CD4-positive, alpha-beta T cell treated with Interleukin-17A for 1 hour (primary cell): ENCODE measurements at places on chromosomes 1 and 21.

GRCh38 chr1:96002201-96002600 lies 719.4 kb upstream of the PTBP2 start:
- DNase-seq: no peak

GRCh38 chr1:160346958-160347357 lies 3.8 kb downstream of the NCSTN start:
- peak; percentile 10 for DNase-seq

DNA sequence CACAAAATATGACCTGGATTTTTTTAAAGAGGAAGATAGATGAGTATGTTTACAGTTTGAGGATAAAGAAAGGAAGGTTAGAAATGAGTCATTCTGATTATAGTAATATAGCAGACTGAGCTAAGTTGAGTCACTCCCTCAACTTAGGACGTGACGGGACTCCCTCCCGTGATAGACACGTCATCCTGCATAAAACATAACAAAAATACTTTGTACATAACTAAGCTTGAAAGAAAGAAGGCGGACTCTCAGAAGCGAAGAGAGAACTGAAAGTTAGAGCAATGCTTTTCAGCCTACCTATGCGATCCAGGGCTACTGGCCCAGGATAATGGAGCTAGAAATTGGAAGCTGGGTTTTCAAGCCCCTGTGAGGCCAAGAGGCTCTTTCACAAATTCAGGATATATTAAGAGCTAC lies 53.0 kb upstream of the DESI2 start:
- peak; percentile 32 for DNase-seq

DNA sequence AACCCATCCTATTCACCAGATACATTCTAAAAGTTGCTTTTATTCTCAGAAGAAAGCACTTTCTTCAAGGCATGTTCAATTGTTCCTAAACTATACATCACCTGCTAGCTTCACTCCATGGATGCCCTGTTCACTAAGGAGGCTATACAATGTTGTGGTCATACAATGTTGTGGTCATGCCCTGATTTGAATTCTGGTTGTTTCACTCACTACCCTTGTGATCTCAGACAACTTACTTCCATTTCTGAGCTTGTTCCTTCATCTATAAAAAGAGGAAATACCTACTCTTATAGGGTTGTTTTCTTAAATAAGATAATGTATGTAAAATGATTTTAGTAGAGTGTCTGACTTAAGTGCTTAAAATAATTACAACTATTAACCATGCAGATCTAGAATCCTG lies 19.7 kb downstream of the EDEM3 start:
- DNase-seq: no peak

DNA sequence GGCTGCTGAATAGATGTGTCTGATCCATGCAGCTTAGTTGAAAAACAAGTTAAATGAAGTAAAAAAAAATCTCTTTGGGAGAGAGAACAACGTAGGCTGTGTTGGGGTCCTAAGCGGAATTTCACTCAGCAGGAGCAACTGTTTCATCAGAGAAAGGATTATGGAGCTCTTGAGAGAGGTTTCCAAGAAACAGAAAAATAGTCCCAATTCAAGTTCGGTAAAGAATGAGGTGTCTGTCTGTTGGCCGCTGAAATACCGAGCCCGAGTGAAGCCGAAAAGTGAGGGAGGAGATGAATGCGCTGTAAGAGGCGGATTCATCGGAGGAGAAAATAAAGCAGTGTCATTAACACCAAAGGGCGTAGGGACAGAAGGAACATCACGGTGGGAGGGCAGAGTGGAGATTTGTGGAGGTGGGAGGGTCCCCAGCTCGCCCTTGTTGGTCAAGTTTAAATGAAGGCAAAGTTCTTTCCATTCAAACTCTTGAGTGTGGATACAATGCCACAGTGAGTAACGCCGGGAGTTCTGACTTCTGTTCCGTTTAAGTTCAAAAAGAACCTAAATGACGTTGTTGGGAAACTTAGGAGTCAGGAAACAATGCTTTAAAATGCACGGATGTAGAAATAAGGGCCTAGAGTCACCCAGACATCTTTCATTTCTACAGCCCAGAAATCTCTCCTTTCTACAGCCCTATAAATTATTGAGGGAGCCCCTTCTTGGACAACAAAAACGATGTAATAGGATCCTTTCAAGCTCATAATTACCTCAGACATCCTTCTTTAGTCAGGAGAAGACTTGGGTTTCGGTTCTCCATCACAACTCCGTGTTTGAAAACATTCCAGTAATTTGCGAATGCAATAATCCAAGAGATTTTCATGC lies 15.6 kb upstream of the SLC45A1 start:
- no peak for DNase-seq

DNA sequence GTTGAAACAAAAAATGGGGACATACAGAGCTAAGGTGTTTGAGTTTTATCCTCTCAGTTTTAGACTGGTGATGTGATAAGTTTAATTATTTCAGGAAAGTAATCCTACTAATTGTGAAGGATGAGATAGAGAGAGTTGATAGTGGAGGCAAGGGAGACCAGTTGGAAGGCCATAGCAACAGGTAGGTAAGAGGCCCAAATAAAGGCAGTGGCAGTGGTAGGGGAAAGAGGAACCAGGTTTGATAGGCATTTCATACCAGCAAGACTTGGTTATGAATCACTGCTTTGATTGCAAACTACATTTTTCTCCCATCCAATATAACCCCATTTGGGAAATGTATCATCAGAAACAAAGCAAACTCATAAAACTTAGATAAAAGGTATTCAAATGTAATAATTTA lies 63.1 kb upstream of the SH3GLB1 start:
- DNase-seq: no peak

GRCh38 chr1:54463259-54464030 lies 57.3 kb upstream of the SSBP3 start:
- no peak for DNase-seq

GRCh38 chr1:32208891-32209328 lies at the start of gene DCDC2B:
Gene DCDC2B (plus strand): TSS chr1:32209089. CDS start chr1:32209094, 5 bp downstream.
- no peak for DNase-seq

DNA sequence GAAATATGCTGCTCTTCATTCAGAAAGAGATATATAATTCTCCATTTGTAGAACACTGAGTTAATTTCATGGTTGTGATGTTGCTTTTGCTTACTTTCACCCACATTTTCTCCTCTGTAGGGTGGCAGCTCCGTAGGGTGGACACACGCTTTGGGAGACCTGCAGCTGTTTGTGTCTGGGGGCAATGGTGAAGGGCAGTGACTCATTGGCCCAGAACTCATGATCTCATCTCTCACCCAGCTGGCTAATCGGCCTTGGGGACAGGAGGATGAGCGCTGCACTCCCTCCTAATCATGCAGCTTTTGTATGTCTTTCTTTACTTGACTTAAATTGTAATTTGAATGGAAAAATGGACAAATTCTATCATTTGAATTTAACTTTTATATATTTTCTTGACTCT lies 9.6 kb downstream of the DISC1 start:
- DNase-seq: no peak

- DNase-seq: no peak
These were observed 201.7 kb upstream of the AJAP1 start for GRCh38 chr1:4452701-4453100.

GRCh38 chr1:4330805-4331766 lies 323.3 kb upstream of the AJAP1 start:
- no peak for DNase-seq

DNA sequence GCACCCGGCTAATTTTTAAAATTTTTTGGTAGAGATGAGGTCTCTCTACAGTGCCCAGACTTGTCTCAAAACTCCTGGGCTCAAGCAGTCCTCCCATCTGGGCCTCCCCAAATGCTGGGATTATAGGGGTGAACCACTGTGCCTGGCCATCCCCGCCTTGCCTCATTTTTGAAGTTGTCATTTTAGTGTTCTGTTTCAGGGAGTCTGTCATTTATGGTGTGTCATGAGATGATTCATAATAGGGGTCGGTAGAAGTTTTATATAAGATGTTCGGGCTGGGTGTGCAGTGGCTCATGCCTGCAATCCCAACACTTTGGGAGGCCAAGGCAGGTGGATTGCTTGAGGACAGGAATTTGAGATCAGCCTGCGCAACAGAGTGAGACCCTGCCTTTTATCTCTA lies 8.5 kb downstream of the PRCC start:
- DNase-seq: no peak

- no peak for DNase-seq
These were observed 102.7 kb upstream of the IVNS1ABP start for GRCh38 chr1:185419718-185420117.

DNA sequence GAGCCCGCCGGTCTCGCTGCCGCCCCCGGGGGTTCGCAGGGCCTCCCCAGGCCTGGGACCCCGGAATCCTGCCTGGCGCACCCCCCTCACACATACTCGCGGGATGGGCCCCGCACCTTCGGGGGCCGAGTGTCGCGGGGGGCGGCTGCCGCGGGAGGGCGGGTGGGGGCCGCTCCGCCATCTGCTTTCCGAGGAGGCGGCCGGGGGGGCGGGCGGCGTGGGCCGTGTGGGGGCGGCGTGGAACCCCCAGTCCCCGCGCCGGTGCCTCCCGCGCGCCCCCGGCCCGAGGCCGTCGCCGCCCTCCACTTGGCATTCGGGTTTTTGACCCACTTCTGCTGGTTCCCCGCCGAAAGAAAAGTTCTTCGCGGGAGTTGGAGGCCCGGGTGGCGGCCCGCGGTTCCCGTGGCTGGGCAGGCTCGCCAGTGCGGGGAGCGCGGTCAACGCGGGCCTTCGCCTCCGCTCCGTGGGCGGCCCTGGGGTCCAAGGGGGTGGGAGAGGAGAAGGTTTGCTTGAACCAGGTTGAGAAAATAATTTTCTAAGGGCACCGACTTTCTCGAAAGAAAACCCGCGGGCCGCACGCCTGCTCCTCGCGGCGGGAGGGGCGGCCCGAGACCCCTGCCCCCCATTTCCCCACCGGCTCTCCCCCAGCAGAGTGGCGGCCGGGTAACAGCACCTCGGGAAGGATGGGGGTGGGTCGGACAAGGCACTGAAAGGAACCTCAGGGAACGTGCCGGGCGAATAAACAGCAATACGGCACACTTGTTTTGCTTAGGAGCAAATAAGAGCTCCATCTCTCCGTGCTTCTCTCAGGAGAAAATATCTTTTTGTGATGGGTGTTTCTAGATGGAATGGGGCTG lies 1.6 kb downstream of the PHF13 start:
- DNase-seq: peak; percentile 13

- DNase-seq: no peak
These were observed 10.6 kb upstream of the OR2T33 start for GRCh38 chr1:248288391-248288790.

- no peak for DNase-seq
These were observed 237.0 kb downstream of the MRPL39 start for GRCh38 chr21:25370311-25370744.

GRCh38 chr1:89530444-89531089 lies 5.9 kb downstream of the LRRC8B start:
- no peak for DNase-seq

GRCh38 chr1:35192853-35193664 lies at the start of gene SFPQ:
Gene SFPQ (minus strand): TSS chr1:35193145. CDS start chr1:35193049, 96 bp downstream.
- peak; percentile 99 for DNase-seq

GRCh38 chr1:242651817-242652216 lies 127.3 kb upstream of the PLD5 start:
- DNase-seq: no peak

- DNase-seq: no peak
These were observed 10.1 kb downstream of the HSPG2 start for GRCh38 chr1:21926814-21927532.

- no peak for DNase-seq
These were observed 46.9 kb downstream of the ZSCAN20 start for GRCh38 chr1:33519240-33519884.

DNA sequence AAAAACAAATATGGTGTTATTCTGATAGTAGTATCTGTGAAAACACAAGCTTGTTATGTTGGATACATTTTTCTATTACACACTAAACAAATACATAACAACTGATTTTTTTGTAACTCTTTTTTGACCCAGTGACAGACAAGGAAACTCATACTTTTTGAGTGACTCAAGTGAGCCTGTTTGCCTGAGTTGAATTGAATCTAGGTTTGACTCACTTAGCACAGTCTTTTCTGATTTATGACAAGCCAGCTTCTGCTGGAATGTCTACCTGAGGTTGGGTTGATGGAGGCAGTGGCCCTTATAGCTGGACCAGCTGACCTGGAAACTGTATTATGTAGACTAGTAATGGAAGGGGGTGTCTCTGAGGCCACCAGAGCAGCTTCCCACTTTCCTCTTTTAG lies 4.2 kb upstream of the CLCA4 start:
- no peak for DNase-seq

GRCh38 chr1:245996811-245997210 lies 510.3 kb downstream of the SMYD3 start:
- no peak for DNase-seq

DNA sequence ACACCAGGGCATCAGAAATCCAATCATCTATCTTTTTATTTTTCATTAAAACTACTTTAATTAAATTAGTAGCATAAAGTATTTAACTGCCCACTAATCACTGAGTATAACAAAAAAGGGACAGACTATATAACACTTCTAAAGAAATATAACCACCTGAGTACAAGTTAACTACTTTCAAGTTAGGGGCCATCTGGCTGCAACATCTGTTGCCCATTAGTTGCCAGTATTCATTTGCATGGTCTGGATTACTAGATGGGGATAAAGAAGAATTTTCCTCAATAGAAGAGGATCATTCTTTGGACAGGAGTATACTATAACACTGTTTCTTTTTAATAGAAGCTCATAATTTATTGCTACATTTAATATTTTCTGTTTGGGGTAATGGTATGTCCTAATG lies 446.4 kb downstream of the AMY1C start:
- DNase-seq: no peak

DNA sequence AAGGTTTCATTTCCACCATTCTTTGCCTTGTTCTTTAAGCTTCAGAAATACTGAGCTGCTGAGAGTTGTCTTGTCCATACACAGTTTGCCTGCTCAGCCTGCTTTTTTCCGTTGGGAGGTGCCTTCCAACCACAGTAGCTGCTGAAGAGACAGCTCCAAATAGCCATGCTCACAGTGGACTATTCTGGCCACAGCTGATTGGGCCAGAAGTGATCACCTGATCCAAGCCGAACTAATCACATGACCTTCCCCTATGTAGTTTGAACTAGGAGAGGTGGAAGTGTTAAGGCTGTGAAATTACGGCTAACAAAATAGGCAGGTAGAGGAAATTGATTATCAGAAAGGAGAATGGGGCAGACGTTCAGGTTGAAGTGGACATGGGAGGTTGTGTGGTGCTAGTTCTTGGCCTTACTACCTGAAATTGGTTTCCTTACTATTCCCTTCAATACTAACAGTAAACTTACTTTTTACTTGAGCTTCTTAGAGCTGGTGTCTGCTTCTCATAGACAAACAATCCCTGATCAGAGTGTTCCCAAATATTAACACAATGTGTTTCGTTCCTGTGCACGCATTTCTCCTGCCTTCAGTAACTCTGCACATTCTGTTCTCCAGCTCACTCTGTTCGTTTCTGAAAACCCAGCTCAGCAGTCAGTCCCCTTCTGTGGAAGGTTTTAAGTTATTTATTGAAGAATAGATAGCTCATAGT lies 136.1 kb downstream of the RWDD3 start:
- no peak for DNase-seq

DNA sequence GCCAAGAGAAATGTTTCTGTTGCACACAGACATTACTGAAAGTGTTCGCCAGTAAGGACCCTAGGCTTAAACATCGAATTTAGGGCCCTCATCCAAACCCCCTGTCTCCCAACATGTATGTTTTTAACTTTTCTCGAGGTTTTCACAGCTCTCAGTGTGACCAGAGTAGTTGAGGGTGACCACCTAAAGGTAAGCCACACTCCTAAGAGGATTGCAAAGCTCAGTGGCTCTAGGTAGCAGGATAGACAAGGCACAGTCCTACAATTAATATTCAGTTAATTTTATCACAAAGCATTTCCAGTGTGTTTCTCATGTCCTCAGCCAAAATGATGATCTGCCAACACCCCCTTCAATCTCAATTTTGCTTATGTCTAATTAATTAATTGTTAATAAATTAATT lies 695 bp upstream of the ALG14 start:
- peak; percentile 4 for DNase-seq
